ENCODE measurements at places on chromosomes 11 and 22. TPM values are rescaled to one million over a fixed set of nuclear protein-coding genes. Genes with fewer than 3 reads are reported as not detected.

DNA sequence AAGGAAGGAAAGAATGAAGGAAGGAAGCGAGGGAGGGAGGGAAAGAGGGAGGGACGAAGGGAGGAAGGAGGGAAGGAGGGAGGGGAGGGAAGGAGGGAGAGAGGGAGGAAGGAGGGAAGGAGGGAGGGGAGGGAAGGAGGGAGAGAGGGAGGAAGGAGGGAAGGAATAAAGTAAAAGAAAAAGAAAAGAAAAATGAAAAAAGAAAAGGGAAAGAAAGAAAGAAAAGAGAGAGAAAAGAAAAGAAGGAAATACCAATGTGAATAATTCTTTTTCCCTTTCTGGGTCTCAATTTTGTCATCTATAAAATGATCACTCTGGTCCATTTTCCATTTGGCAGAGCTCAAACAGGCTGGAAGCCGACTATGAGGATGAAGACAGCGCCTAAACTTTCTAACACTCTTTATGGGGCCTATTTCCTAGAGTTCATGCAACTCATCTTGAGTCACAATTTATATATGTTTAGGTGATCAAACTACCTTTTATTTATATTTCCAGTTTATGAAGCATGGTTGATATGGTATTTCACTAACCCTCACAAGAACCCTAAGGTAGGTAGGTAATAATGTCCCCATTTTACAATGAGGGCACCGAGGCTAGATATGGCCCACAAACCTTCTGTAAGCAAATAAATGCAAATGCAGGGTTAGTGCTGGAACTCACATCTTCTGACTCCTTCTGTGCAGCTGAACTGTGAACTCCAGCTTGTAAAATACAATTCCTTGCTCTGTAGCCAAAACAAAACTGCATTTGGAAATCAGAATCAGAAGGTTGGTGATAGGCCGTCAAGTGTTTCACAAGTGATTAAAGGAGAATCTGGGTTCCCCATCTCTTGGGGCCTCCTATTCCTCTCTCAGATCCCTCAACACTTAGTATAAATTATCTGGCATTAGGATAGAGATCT lies 434.3 kb downstream of the ETS1 start:
- no peak for DNase-seq

Gene ROBO4
- 0.92 TPM for total RNA-seq

GRCh38 chr11:19244621-19245020 lies 3.9 kb upstream of the E2F8 start:
- no peak for DNase-seq

Gene CCDC73
- total RNA-seq = not detected

- no peak for DNase-seq
Measured at GRCh38 chr11:62273789-62274275, 3.9 kb downstream of the SCGB2A2 start.

Gene NLRP10
- total RNA-seq = 6.6 TPM

Gene VSIG10L2
- not detected for total RNA-seq
